ENCODE measurements at places on chromosomes 6 and 20. TPM values are rescaled to one million over a fixed set of nuclear protein-coding genes. Genes with fewer than 3 reads are reported as not detected.

The C6orf15 gene
- not detected for total RNA-seq

The MUC22 gene
- total RNA-seq: not detected

The SDCBP2 gene
- 4.1 TPM for total RNA-seq

The SLC22A16 gene
- not detected for total RNA-seq

The TTLL9 gene
- not detected for total RNA-seq

The LTB gene
- total RNA-seq: 0.80 TPM

The VWA7 gene
- total RNA-seq: 0.29 TPM

The PPIL6 gene
- total RNA-seq: 0.27 TPM

The NKAIN4 gene
- not detected for total RNA-seq

The GATA5 gene
- 0.40 TPM for total RNA-seq
